ENCODE measurements at places on chromosomes 7 and 10.

DNA sequence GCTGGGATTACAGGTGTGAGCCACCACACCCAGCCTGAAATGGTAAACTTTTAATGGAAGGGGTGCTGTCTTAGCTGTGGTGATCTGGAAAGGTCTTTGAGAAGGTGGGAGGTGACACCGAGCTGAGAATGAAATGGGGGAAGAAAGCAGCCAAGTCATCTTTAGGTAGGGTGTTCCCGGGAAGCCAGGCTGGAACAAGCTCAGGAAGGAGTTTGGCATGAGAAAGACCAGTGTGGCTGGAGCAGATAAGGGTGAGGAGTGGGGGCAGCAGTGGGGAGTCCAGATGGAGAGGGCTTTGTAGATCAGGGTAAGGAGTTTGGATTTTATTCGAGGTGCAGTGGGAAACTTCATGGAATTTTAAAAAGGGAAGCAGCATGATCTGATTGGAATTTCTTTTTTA lies 30.0 kb downstream of the KIFBP start:
- no peak for DNase-seq

GRCh38 chr7:45624392-45624760 lies 50.2 kb downstream of the ADCY1 start:
- no peak for DNase-seq

- no peak for DNase-seq
These were observed 37.7 kb upstream of the EZH2 start for GRCh38 chr7:148921806-148922205.

GRCh38 chr7:573933-574381 lies 54.3 kb upstream of the PDGFA start:
- no peak for DNase-seq

DNA sequence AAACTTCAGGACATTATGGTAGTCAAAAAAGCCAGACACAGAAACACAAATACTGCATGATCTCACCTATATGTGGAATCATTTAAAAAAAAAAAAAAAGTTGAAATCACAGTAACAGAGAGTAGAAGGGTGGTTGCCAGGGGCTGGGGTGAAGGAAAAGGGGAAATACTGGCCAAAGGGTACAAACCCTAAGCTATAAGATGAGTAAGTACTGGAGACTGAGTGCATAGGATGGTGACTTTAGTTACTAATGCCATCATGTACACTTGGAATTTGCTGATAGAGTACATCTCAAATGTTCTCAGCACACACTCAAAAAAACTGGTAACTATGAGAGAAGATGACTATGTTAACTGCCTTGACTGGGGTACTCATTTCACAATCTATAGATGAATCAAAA lies 39.9 kb downstream of the JCAD start:
- no peak for DNase-seq

DNA sequence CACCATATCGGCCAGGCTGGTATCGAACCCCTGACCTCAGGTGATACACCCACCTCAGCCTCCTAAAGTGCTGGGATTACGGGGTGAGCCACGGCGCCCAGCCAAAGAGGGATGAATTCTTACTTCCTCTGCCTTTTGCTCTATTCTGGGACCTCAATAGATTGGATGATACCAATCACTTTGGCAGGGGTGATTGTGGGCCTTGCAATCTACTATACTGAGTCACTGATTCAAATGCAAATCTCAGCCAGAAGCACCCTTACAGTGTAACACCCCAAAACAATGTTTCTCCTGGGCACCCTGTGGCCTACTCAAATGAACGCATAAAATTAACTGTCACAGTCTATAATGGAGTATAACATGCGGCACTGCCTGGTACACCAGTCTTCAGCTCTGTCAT lies 596.7 kb upstream of the LRRTM3 start:
- DNase-seq, result no peak

- no peak for DNase-seq
These were observed 36.1 kb downstream of the LRRN3 start for GRCh38 chr7:111126987-111127386.

DNA sequence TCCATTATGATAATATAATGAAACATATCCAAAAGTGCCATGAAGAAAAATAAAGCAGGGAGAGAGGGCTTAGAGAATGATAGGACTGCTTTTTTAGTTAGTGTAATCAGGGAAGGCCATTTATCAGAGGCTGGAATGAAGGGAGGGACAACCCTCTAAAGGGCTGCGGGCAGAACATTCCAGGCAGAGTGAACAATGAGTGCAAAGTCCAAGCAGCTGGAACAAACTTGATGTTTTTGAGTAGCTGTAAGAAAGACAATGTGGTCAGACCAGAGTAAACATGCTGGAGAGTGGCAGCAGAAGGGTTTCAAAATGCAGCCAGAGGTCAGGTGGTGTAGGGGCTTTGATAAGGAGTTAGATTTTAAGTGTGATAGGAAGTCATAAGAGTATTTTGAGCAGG lies 65.6 kb upstream of the CCDC6 start:
- DNase-seq, result no peak

GRCh38 chr10:77240041-77240652 lies 397.5 kb downstream of the KCNMA1 start:
- DNase-seq, result no peak

DNA sequence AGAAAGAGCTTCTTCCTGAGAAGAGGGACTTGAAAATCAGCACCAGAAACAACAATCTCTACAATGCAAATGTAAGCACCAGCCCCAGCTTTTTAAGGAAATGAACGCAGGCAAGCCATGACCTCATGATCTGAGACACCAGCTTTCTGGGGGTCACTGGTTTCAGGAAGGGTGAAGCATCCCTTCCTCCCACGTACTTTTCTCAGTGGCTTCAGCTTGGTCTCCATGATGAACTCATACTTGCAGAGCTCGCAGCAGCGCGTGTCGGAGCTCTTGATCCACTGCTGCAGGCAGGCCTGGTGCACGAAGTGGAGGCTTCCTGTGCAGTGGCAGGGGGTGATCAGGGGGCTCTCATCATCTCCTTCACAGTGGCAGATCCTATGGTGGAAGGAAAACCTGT lies 87.0 kb downstream of the ALOX5 start:
- DNase-seq, result no peak

- DNase-seq, result no peak
These were observed 281.1 kb downstream of the CDK14 start for GRCh38 chr7:90877201-90877600.

GRCh38 chr7:71132127-71132376 lies at the start of gene GALNT17:
Gene GALNT17 (plus strand): TSS chr7:71132144.
- no peak for DNase-seq

- DNase-seq, result no peak
These were observed 21.6 kb upstream of the ZFAND2A start for GRCh38 chr7:1181640-1182039.

DNA sequence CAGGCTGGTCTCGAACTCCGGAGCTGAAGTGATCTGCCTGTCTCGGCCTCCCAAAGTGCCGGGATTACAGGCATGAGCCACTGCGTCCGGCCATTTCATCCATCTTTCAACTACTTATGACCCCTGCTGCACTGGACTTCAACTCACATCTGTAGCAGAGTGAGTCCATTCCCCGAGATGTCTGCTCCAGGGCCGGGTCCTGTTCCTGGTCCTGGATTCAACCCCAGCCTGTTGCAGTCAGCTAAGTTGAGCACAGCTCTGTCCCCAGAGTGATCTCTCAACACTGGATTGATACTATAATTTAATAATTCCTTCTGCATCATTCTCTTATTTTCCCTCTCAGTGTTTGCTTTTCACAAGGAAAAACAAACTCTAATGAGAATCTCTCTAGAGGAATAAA lies 25.8 kb downstream of the PRTFDC1 start:
- no peak for DNase-seq

Data from DMS79 (cell line).